ENCODE measurements at places on chromosomes 11 and 22. TPM values are rescaled to one million over a fixed set of nuclear protein-coding genes. Genes with fewer than 3 reads are reported as not detected.

The PTPN5 gene
- 0.22 TPM for polyA plus RNA-seq

The HSPB2 gene
- polyA plus RNA-seq: 97.8 TPM

The C11orf87 gene
- 0.20 TPM for polyA plus RNA-seq

The BARX2 gene
- 0.91 TPM for polyA plus RNA-seq

The TRIM22 gene
- 10.1 TPM for polyA plus RNA-seq

The NAALADL1 gene
- 10.6 TPM for polyA plus RNA-seq

The CCDC15 gene
- polyA plus RNA-seq: 2.9 TPM

The PHF21B gene
- polyA plus RNA-seq: 0.22 TPM

The TENM4 gene
- 7.9 TPM for polyA plus RNA-seq

The GDPD5 gene
- 26.4 TPM for polyA plus RNA-seq
